Stimulated activated naive CD8-positive, alpha-beta T cell treated with anti-CD3 and anti-CD28 coated beads, Interleukin-15, amount 100 ng/mL, for 72 hours (primary cell): ENCODE measurements at places on chromosomes 6 and 20.

- DNase-seq = no peak
These were observed 2.8 kb downstream of the SLC12A5 start for GRCh38 chr20:46031701-46032254.

DNA sequence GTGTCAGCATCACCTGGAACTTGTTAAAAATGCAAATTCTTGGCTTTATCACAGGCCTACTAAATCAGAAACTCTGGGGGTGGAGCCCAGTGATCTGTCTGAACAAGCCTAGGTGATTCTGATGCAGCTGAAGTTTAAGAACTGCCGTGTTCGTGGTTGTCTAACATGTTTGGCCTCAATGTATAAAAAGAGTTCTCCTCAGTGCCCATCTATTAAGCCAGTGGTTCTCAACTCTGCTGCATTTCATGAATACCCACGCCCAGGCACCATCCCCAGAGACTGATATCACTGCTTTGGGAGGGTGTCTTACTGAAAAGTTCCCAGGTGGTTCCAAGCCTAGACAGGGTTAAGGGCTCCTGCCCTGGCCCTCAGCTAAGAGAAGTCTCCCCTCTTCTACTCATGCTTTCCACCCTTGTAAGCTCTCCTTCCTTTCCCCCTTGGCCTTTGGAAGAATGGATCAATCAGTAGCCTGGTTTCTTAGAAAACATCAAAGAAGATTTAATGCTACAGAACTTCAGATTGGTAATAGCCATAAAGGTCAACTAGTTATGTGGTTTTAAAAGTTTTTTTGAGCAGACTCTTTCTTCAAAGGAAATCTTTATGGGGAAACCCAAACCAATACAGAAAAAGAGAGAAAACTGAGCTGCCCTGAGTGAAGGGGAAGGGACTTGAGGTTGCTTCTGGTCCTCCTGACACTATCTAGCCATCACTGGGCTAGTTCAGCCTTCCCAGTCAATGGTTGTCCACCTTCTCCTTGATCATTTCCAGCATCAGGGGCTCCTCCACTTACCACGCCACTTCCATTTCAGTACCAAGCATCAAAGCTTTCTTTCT, 38.9 kb upstream of the TNFAIP3 start:
- DNase-seq = peak; percentile 76

GRCh38 chr6:157531986-157532365, 151.0 kb downstream of the ZDHHC14 start:
- no peak for DNase-seq

DNA sequence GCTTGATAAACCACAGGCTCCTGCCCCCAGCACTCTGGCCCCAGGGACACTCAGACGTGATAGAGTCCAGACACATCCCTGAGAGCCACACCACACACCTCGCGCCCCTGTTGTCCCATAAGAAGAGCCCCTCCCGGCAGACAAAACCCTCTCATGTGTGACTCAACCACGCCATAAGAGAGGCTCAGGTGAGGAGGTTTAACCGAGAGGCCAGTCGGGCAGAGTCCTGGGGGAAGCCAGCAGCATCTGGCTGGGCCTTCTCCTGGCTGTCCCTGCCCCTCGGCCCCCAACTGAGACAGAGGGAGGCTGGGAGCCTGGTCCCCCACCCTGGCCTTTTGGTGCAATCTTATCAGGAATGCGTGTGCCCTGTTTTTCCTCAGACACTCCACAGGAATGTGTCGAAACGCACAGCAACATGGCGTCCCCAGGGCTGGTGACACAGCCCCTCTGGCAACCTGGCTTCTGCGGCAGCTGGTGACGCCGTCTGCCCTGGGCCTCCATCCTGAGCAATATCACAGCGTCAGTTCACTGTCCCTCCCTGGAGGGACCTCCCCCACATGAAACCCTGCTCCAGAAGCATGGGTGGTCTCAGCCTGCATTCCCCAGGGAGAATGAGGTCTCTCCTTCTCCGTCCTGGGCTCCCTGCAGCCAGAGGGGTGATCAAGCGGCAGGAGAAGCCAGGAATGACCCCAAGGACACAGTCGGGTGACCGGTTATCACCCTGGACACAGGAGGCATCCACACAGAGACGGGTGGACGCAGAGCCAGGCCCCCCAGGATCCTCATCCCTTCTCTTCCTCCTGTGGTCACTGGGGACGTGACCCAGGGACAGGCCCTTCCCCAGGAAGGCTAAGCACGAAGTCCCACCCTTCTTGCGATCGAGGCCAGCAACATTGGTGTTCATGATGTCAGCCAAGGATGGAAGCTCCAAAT, 156.6 kb upstream of the AFDN start:
- DNase-seq = no peak

DNA sequence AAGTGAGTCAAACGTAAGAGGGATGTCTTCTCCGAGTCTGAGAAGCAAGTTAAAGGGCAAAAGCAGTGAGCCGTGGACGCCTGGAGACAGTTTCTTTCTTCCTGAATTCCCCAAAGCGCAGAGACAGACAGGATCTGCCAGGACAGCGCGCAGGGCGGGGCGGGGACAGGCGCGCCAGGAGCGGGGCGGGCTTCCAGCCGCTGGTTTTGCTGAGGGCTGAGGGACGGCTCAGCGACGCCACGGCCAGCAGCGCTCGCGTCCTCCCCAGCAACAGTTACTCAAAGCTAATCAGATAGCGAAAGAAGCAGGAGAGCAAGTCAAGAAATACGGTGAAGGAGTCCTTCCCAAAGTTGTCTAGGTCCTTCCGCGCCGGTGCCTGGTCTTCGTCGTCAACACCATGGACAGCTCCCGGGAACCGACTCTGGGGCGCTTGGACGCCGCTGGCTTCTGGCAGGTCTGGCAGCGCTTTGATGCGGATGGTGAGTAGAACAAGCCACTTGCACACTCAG, at the start of gene SCGN:
TSS of gene SCGN (plus strand) at position 209 of the 509 bp plus-strand sequence. CDS start at position 398, 189 bp downstream.
- DNase-seq = peak; percentile 26

DNA sequence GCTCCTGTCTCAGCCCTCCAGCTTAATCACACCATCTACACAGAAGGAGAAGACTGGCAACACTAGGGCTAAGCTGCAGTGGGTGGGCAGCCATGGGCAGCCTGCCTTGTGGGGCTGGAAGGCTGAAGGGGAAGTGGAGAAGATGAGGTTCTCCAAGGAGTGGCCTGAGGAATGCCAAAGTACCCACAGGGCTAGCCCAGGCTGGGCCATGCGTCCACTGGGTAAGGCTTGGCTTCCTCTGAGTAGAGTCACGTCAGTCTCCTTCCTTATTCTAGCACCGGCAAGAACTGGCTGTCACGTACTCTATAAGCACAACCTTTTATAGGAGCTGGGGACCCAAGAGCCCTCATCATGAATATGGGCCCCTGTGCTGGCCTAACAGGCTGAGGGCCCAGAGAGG, 110.6 kb upstream of the SIRPA start:
- no peak for DNase-seq

GRCh38 chr20:4592316-4593148, 129.2 kb upstream of the PRND start:
- peak; percentile 69 for DNase-seq
